ENCODE measurements at places on chromosomes 6 and 20.
A peak's percentile ranks its signal among the peaks of the same experiment; 100 is the strongest.

- DNase-seq, result no peak
Observed at GRCh38 chr6:34080357-34080756, 65.5 kb downstream of the GRM4 start.

- DNase-seq, result peak; percentile 52
Observed at GRCh38 chr6:4647414-4648365, 128.5 kb upstream of the CDYL start.

DNA sequence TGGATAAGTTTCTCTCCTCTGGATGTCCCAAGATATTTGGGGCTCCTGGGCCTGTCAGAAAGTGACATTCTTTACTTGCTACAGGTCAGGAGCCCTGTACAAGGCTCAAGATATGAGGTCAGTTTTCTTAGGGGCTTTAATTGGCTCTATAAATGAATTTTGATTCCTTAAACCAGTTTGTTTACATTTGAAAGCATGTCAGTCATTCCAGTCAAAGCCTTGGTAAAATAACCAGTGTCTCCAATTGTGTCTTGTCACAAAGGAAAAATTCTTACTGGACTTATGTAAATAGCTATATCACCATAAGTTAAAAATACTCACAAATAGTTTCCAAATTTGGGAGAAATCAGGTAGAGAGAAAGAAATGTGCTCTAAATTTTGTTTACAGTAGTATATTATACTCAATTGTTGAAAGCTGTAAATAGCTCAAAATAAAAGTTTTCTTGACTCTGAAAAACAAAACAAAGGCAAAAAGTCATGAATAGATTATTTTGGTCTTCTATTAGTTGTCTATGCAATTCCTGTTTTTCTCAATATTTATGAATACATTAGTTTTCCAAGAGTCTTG is 22.9 kb downstream of the RNF182 start:
- DNase-seq, result no peak

DNA sequence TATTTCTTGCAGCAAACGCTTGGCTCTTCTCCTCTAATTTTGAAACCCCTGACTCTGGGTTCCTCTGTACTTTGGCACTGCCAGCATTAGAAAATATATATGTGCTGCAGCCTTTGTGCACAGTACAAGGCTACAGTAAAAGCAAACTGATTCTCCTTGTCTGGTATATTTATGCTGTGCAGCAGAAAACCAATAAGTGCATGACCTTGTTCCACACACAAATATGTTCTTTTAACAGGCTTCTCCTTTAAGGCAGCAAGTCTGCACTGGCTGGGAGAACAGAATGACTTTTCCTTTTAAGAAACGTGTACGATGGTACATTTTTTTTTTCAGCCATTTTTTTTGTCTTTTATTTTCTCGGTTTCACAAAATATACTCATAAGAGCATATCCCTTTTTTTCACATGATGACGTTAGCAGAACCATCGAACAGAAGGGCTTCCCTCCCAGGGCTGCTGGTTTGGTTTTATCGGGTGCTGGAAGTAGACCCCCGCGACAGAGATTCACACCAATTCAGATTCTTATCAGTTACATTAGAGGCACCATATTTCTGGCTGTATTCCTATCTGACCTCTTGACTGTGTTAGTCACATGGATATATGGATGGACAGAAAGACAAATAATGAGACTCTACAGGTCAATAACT is 129.9 kb upstream of the ARID1B start:
- DNase-seq, result no peak

GRCh38 chr6:166693880-166694279 is 66.8 kb upstream of the RPS6KA2 start:
- DNase-seq, result no peak

DNA sequence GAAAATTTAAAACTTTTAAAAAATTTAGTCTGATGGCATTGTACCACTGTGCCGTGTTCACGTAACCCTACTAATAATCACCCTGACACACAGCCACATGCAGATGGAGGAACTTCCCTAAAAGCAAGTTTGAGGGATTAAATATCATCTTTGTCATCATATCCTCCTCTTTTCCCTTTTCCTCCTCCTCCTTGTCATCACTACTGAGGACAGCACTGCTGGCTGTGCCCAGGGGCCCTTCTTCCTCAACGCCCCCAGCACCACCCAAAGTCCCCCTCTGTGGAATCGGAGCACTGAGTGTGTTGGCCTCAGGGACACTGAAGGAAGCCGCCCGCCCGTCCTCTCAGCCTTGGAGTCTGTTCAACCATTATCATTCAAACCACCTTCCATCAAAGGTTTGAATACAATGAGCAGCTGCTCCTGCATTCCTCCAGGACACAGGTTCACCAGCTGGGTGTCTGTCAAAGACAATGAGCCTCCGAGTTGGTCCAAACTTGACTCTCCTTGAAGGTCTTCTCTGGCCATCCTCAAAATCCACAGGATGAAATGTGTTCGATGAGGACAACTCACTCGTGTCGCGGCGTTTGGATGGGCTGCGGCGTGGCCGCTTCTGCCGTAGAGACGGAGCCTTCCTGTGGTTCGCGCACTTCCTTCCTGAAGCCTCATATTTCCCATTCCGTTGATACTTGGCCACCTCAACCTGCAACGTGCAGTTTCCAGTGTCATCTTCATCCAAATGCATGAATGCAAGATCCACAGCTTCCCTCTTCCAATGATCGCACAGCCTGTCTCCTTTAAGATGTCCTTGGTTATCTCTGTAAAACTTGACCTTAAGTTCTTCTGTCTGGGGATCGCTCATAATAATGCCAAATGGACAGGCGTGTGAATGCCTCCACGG is 23.3 kb downstream of the NQO2 start:
- DNase-seq, result no peak

DNA sequence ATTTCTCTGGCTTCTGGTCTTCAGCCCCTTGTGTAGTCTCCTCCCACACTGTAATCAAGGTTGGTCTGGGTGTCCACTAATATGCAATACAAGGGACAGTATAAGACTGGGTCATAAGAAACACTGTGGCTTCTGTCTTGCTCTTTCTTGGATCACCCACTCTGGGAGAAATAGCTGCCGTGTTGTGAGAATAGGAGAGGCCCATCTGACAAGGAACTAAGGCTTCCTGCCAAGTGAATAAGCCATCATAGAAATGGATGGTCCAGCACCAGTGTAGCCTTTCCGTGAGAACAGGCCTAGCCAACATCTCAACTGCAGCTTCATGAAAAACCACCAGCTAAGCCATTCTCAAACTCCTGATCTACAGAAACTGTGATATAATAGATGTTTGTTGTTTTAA is 23.3 kb downstream of the BAG2 start:
- DNase-seq, result no peak

DNA sequence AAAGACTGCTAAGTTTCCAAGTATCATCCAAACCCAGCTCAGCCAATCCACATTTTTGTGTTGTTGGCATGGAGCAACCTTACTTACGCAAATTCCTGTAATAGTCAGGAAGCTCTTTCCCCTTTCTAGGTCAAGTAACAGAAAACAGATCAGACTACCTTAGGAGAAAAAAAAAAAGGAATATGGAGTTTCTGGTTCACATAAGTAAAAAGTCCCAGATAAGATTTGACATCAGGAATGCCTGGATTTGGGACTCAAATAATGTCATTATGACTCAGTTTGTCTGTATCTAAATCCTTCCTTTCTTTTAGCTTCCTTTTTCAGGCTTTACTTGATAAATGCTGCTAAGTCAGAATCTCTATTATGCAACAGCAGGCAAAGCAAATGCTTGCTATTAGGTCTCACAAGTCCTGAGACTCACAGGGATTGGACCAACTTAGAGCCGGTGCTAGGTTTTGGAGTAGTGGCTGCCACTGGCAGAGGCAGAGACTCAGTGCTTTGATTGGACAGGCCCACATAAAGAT is 44.5 kb downstream of the NCOA7 start:
- DNase-seq, result no peak

DNA sequence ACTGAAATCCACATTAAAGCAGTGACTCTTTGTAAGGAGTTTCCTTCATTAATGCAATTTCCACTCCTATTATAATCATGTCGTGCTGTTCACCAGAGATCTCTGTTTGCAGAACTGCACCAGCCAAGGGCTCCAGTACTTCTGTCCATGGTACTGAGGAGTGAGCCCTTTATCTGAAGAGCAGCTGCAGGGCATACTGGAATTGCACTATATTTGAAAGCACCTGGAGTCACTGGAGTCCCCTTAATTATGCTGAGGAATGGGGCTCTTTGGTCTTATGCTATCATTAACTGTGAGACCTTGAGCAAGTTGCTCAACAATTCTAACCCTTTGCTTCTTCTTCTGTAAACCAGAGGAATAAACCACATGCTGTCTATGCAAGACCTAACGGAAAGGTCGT is 61.7 kb upstream of the NUP153 start:
- DNase-seq, result no peak

DNA sequence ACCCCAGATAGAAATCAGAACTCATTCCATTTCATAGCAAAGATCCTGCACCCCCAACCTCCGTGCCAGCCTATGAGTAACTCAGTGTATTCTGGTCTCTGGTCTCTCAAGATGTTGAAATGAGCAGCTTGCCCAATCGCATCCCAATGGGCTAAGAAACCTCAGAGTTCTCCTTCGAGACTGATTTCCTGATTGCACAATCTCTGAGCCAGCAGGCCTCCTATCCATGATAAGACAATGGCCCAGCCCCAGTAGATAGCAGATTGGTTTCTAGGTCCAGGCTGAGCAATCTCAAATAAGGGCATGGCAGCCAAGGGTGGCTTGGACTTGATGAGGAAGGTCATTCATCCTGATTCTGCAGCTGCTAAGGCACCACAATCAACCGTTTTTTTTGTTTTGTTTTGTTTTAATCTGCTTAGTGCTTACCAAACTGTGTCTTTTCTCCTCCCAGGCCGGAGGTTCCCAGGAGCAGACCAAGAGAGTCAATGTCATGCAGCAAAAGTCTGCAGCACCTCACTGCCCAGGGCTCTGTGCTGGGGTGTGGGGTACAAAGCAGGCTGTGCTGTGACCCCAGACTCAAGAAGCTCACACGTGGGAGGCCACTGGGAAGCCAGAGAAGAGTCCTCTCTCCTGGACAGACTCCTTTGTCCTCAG is 125.1 kb upstream of the NXT1 start:
- no peak for DNase-seq

DNA sequence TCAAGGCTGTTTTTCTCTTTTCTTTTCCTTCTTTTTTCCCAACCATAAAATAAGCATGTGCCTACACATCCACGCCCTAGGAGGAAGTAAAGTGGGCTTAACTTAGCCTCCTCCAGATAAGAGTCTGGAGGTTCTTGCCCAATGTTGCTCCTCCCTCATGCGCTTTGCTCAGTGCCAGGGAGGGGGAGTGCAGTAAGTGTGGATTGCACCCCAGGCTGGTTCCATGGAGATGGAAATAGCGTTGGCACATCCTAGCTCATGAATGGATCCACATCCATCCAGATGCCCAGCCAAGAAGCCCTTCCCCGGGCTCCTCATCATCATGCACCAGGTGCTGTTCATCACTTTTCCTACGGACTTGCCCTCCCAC is 58.2 kb downstream of the NEDD9 start:
- no peak for DNase-seq

DNA sequence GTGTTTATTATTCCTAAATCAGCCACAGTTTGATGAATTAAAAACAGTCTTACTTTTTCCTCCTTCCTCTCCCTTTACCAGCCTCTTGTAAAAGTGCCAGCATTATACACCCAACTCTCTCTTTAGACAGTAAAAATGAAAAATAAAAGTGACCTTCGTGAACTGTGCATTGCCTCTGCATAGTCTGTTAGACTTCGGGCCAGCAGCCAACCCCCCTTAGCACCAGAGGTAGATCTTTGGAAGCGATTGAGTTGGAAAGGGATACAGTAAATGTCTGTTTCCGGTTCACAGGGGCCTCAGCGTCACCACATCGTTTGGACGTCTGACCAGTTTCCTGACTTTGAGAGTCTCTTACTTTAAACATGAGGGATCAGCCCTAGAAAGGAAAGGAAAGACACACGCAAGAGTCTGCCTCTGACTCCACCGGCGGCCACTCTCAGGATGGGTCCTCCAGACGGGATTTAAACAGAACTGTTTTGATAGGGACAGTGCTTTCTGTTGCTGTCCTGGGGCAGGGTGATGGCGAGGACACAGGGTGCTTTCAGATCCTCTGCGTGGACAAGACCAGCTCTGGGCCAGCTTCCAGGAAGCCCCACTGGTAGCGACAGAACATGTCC is 206.6 kb upstream of the PREP start:
- no peak for DNase-seq

- no peak for DNase-seq
Observed at GRCh38 chr6:81897793-81898192, 145.3 kb upstream of the TENT5A start.

DNA sequence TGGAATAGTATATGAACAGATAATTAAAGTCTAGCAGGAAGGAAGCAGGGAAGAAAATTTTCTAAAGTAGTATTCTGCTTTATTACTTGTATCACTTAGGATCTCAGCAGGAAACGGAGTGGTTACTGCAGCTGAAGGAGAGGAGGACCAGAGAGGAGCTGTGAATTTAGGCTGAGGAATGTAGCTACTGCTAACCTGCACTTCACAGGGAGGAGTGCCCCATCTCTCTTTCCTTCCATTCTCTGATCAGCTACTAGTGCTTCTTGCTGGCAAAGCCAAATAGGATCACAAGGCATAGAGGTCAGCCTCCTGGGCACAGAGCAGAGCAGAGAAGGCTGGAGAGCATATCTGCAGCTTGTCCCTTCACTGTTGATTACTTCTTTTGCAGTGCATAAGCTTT is 205.3 kb upstream of the ASCC3 start:
- no peak for DNase-seq

- no peak for DNase-seq
Observed at GRCh38 chr6:163001330-163001729, 273.6 kb downstream of the PACRG start.

- no peak for DNase-seq
Observed at GRCh38 chr6:14466278-14466677, 348.7 kb downstream of the CD83 start.

DNA sequence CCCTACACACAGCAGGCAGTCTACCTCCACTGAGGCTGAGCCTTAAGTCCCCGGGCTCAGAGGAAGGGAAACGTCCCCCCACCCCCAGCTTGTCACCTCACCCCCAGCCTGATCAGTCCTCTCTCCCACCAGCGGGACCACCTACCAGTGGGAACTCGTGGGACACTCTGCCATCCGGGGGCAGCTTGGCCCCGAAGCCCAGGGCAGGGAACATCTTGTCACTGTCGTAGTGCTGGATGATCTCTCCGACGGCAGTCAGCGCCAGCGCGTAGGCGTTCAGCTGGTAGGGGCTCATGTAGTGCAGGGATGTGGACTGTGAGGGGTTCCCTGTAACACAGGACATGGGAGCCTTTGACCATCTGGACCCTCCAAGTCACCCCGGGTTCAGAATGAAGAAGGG is 48.6 kb downstream of the RAB44 start:
- no peak for DNase-seq

Data from NCI-H1092 treated with DMSO at 0.1 percent for 48 hours (cell line).